ENCODE measurements at places on chromosomes 13 and 19.

- DNase-seq: no peak
These were observed 18.1 kb downstream of the DPP9 start for GRCh38 chr19:4705413-4706131.

DNA sequence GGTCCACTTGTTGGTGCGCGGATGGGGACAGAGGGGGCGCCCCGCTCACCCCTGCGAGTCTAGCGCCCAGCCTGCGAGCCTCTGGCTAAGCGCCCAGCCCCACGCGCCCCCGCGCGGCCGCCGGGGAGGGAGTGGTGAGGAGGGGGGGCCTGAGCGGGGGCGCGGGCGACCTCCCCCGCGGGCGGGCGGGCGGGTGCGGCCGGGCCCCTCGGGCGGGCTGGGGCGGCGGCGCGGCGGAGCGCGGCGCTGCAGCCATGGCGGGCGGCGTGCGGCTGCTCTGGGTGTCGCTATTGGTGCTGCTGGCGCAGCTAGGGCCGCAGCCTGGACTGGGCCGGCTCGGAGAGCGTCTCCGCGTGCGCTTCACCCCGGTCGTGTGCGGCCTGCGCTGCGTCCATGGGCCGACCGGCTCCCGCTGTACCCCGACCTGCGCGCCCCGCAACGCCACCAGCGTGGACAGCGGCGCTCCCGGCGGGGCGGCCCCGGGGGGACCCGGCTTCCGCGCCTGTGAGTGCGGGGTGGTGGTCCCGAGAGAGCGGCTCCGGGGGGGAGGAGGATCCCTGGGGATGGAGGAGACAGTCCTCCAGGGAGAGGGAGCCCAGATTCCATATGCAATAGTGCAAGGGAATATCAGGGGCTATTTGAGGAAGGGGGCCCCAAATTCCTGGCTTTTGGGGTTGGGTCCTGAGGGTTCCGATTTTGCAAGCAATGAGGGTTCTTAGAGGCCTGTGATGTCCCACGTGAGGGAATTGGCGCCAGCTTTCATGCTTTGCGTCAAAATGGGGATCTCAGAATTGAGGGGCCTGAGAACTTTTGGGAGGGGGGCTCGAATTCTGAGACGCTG is at the start of gene LTBP4:
Gene LTBP4 (plus strand): TSS at position 236 of the 841 bp plus-strand sequence. CDS start 19 bp downstream, at position 255.
- DNase-seq: no peak

GRCh38 chr13:110525328-110526319 is 35.9 kb downstream of the RAB20 start:
- DNase-seq: no peak

DNA sequence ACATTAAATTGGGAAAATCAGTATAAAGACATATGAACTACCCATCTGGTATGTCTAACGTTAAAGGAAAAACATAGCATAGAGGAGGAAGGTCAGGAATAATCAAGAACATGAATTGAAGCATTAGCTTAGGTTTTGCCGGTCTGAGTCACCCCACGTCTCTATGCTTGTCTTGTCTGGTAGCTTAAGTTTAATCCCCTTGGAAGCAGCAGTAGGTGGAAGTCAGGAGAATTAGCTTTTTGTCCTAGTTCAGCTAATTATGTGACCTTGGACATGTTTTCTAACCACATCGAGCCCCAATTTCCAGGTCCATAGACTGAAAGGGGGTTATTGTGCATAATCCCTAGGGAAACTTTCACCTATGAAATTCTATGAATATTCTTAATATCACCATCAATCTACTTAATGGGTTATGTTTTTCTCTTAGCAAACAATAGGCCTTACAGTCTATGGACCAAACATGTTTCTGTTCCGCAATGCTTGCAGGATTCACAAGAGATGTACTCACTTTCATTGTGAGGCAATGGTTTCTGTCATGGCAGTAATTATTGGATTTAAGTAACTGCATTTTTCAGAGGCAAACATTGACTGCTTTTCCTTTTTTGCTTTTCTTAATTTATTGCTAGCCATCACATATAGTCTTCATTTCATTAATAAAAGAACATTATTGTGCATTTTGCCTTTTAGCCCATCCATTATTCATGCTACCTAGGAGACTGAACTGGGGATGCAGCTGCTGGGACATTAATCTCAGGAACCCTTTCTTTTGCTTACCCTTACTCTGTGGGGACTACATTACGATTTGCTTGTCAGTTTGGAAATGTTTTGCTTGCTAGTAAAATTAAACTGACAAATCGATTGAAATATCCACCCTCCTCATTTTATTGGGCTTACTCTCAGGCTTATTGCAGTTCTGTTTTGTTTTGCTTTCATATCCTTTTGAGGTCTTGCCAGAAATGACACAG is 304.8 kb upstream of the MAB21L1 start:
- no peak for DNase-seq

- DNase-seq: no peak
These were observed 12.2 kb downstream of the BRD4 start for GRCh38 chr19:15320116-15320515.

- no peak for DNase-seq
These were observed 1930.2 kb downstream of the OLFM4 start for GRCh38 chr13:54958781-54959180.

GRCh38 chr13:83515268-83516015 is 366.8 kb downstream of the SLITRK1 start:
- no peak for DNase-seq

- no peak for DNase-seq
These were observed 989 bp upstream of the SACS start for GRCh38 chr13:23434491-23434890.

DNA sequence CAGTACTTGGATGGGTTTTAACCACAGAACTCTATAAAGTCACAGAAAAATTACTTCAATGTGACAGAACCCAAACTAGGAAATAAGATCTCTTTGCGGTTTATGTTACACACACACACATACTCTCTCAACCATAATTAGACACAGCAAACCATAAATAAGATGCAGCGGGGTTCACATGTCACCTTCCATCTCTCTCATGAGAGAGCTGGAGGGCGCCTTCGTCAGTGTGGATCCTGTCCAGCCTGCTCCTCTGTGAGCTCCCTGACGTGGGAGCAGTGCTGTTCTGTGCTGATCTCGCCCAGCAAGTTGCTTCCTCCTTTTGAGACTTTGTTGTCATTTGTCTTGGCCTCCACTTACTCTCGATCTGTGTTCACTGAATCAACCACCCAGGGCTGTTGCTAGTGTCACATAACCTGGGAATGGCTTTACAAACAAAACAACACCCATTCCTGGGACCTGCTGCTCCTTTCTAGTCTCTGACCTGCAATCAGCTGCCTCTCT is 204.9 kb upstream of the KL start:
- no peak for DNase-seq

- no peak for DNase-seq
These were observed 7.3 kb upstream of the CCNE1 start for GRCh38 chr19:29804493-29804892.

- DNase-seq: no peak
These were observed 60.9 kb upstream of the RANBP3 start for GRCh38 chr19:6038634-6039405.

- DNase-seq: no peak
These were observed 141.6 kb upstream of the RFC3 start for GRCh38 chr13:33676045-33676989.

GRCh38 chr13:112892426-112893206 is 76.4 kb upstream of the MCF2L start:
- no peak for DNase-seq

- DNase-seq: no peak
These were observed 226.8 kb downstream of the LACC1 start for GRCh38 chr13:44106266-44107152.

DNA sequence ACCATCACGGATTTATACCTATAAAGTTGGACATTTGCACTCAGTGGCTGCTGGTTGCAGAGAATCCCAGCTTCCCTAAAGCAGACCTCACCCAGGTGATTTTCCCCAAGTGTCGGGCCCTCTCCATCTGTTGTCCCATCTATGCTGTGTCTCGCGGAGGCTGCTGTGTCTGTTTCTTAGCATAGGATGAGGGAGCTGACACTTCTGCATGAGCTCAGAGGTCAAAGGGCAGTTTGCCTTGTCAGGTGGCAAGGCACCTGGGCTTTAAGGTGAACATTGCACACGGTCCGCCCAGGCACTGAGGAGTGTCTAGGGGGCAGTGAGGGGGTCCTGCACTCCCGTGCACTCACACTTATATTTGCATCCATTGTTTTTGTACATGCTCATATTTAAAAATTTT is 151.6 kb downstream of the ZIC5 start:
- DNase-seq: no peak

GRCh38 chr13:28666897-28667488 is 8.1 kb downstream of the POMP start:
- DNase-seq: no peak

DNA sequence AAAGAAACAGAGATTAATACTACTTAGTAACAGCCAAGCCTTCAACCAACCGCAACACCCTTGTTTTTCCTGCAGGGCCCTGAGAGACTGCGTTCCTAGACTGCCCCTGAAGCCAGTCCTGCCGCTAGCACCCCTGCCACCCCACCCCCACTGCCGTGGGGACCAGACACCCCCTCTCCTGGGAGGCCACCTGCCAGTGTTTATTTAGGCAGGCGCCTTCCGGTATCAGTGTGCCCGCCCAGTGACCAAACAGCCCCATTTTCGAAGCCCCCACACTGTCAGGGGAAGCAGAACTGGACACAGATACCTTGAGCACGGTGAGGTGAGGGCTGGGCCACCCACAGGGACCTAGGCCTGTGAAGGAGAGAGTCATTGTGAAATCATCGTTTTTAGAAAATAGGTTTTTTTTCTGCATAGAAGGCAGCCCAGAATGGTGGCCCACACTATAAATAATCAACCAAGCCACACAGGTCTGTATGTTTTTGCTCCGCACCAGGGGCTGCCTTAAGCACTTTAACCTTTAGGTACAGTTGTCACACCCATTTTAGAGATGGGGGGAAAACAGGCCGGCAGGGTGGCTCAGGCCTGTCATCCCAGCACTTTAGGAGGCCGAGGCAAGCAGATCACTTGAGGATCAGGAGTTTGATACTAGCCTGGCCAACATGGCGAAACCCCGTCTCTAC is 3.5 kb upstream of the TLE5 start:
- no peak for DNase-seq

DNA sequence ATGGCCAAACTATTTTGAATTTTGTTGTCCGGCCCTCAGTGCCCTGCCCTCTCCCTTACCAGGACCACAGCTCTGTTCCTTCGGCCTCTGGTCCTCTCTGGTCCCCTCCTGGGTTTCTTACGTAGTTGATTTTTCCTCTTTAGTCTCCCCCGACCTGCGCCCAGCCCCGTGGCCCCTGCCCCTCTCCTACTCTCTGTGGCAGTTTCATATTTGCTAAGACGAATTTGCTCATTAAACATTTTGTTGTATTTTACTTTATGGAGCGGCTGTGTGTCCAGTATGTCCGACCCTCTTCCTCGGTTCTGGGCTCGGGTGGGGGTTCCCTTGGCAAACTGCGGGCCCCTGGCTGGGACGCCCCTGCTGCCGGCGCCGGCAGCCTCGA is 576 bp upstream of the EPN1 start:
- no peak for DNase-seq

GRCh38 chr19:18603958-18604819 is 2.4 kb downstream of the CRLF1 start:
- DNase-seq: no peak

DNA sequence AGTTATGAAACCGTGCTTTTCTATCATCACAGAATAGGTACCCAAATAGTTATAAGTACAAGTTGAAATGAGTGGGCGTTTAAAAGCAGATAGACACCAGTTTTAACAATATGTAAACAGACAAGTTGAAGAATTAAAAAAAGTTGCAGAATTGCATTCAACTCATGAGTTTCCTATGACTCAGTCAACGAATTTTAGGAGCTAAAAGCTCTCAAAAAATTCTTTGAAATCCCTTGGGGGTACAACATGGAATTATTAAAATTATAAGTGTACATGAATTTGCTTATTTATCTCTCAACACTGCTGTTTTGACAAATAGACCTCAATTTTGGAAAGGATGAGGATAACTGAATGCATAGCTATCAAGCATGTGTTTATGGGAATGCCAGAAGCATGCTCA is 693.4 kb downstream of the PCDH9 start:
- no peak for DNase-seq

DNA sequence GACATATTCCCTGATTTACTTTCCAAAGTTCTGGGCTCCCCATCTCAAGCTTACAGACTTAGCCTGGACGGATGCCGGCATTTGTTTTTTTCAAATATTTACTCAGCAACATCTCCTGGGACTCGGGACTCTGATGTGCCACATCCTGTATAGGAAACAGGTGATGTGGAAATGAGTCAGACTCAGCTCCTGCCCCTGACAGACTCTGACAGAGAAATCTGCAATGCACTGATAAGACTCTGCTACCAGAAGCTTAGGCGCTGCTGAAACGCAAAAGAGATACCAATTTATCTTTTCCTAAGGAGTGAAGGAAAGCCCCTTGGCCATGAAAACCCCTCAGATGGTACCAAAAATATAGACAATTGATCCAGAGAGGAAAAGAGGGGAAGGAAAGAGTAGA is 16.2 kb downstream of the LAIR2 start:
- no peak for DNase-seq

GRCh38 chr19:31306006-31306753 is 43.1 kb downstream of the TSHZ3 start:
- DNase-seq: no peak

GRCh38 chr19:19445911-19446361 is 40.5 kb downstream of the GATAD2A start:
- no peak for DNase-seq

DNA sequence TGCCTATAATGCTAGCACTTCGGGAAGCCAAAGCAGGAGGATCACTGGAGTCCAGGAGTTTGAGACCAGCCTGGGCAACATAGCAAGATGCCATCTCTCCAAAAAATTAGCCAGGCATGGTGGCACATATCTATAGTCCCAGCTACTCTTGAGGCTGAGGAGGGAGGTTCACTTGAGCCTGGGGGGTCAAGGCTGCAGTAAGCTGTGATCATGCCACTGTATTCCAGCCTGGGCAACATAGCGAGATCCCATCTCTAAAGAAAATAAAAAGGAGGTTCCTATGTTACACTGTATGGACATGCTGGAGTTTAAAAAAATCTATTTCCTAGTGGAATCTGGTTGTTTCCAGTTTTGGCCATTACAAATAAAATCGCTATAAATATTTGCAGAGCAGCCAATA is 2.6 kb downstream of the CAB39L start:
- no peak for DNase-seq

DNA sequence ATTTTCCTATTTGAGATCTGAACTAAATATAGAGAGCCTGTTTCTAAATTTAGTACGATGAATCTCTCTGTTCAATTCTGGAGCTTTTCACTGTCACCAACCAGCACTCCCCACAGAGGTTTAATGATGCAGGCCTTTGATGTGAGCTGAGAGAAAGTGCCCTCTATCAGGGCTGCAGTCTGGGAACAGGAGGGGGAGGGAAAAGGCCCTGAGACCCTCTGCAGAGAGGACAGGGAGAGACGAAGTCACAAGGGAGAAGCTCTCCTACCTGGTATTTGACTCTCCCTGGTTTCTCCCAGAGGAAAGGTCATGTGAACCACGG is 206.8 kb upstream of the SOX1 start:
- DNase-seq: no peak

GRCh38 chr13:81393721-81394120 is 1052.8 kb upstream of the SPRY2 start:
- DNase-seq: no peak

DNA sequence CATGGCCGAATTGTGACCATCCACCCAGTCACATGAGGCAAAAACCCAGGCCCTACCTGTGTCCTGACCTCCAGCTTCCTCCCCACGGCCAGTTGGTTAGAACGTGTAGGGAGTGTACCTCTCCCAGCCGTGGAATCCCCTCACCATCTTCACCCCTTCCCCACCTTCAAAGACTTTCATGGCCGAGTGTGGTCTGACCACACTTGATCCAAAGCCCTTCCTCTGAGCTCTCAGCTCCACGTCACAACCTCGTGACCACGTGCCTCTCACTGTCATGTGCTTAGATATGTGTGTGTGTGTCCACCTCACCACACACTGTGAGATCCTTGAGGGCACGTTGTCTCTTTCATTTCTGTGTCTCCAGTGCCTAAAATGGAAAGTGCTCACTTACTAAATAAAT is 48.6 kb upstream of the UBE2L5 start:
- DNase-seq: no peak

Measured in stimulated activated CD4-positive, alpha-beta T cell treated with anti-CD3 and anti-CD28 coated beads, Interleukin-1b, Interleukin-23, amount 100 ng/mL, for 1 hour (primary cell).